Dermis microvascular lymphatic vessel endothelial cell (primary cell): ENCODE measurements at places on chromosomes 12 and 14. TPM values are rescaled to one million over a fixed set of nuclear protein-coding genes. Genes with fewer than 3 reads are reported as not detected.

Gene FITM1
- 0.39 and 0.63 TPM in 2 replicates for total RNA-seq

Gene ABCD2
- total RNA-seq, result not detected in 2 replicates

Gene METTL17
- 23.4 and 23.5 TPM in 2 replicates for total RNA-seq

Gene HHIPL1
- total RNA-seq, result 1.4 and 2.3 TPM in 2 replicates

Gene IL31
- not detected in 2 replicates for total RNA-seq

Gene MYF6
- not detected in 2 replicates for total RNA-seq

Gene RNASE3
- total RNA-seq, result not detected in 2 replicates

Gene IFNG-AS1
- not detected in 2 replicates for total RNA-seq

Gene SLIRP
- 80.4 and 161 TPM in 2 replicates for total RNA-seq

Gene TPPP2
- not detected in 2 replicates for total RNA-seq

Gene ZNF740
- total RNA-seq, result 10.7 and 11.8 TPM in 2 replicates

Gene KRT2
- not detected in 2 replicates for total RNA-seq

Gene TRAF3
- 12.8 and 17.3 TPM in 2 replicates for total RNA-seq

Gene RIPK3
- 1.4 and 1.8 TPM in 2 replicates for total RNA-seq

Gene LIN7A
- 0.13 TPM in 2 replicates for total RNA-seq

Gene FBXW8
- 6.8 and 12.6 TPM in 2 replicates for total RNA-seq

Gene FRS2
- total RNA-seq, result 16.2 and 16.6 TPM in 2 replicates

Gene SLC2A14
- under 0.01 TPM in 2 replicates for total RNA-seq

Gene KRT82
- not detected in 2 replicates for total RNA-seq

Gene CKB
- 3.0 and 4.0 TPM in 2 replicates for total RNA-seq

Gene SPSB2
- total RNA-seq, result 2.9 and 3.3 TPM in 2 replicates

Gene TC2N
- total RNA-seq, result 7.4 and 40.0 TPM in 2 replicates

Gene SLC39A9
- total RNA-seq, result 98.6 and 124 TPM in 2 replicates

Gene TFCP2
- 9.2 and 13.9 TPM in 2 replicates for total RNA-seq

Gene CNTN1
- not detected in 2 replicates for total RNA-seq

Gene LPAR5
- total RNA-seq, result under 0.01 TPM in 1 of 2 replicates, not detected in the other

Gene AKAP3
- total RNA-seq, result 0.64 and 1.5 TPM in 2 replicates

Gene LHX5
- not detected in 2 replicates for total RNA-seq

Gene BHLHE41
- under 0.01 and 0.13 TPM in 2 replicates for total RNA-seq

Gene IL22
- total RNA-seq, result not detected in 2 replicates

Gene FIGNL2
- 0.39 and 1.3 TPM in 2 replicates for total RNA-seq

Gene CCNK
- total RNA-seq, result 19.2 and 24.1 TPM in 2 replicates

Gene NKX2-1
- not detected in 2 replicates for total RNA-seq

Gene SIX6
- not detected in 2 replicates for total RNA-seq

Gene CLEC9A
- total RNA-seq, result not detected in 2 replicates

Gene GLIPR1L1
- total RNA-seq, result not detected in 2 replicates

Gene FOXA1
- total RNA-seq, result not detected in 2 replicates

Gene EPS8
- 6.6 and 12.1 TPM in 2 replicates for total RNA-seq

Gene WNT1
- total RNA-seq, result not detected in 2 replicates

Gene DEPDC4
- total RNA-seq, result 0.13 and 0.26 TPM in 2 replicates

Gene ACOT6
- not detected in 2 replicates for total RNA-seq

Gene TPH2
- total RNA-seq, result not detected in 2 replicates

Gene FSCB
- not detected in 2 replicates for total RNA-seq

Gene MYH6
- total RNA-seq, result not detected in 2 replicates
